NCI-H748 treated with DMSO at 0.1 percent for 48 hours (cell line): ENCODE measurements at places on chromosomes 2 and 18.

DNA sequence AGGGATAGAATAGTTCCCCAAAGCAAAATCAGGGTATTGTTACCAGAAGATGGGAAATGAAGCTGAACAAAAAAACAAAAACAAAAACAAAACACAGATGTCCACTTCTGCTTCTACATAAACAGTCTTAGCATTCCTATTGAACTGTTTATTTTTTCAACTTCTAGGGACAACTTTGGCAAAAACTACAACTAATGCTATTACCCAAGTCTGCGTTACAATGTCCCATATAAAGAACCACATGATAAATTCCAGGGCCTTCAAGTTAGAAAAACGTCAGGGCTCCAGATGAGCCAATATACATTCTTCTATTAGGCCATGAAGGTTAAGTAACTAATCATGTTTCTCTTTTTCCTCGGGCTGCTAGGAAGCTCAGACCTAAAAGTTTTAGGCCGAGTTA is 16.9 kb downstream of the PID1 start:
- no peak for DNase-seq

DNA sequence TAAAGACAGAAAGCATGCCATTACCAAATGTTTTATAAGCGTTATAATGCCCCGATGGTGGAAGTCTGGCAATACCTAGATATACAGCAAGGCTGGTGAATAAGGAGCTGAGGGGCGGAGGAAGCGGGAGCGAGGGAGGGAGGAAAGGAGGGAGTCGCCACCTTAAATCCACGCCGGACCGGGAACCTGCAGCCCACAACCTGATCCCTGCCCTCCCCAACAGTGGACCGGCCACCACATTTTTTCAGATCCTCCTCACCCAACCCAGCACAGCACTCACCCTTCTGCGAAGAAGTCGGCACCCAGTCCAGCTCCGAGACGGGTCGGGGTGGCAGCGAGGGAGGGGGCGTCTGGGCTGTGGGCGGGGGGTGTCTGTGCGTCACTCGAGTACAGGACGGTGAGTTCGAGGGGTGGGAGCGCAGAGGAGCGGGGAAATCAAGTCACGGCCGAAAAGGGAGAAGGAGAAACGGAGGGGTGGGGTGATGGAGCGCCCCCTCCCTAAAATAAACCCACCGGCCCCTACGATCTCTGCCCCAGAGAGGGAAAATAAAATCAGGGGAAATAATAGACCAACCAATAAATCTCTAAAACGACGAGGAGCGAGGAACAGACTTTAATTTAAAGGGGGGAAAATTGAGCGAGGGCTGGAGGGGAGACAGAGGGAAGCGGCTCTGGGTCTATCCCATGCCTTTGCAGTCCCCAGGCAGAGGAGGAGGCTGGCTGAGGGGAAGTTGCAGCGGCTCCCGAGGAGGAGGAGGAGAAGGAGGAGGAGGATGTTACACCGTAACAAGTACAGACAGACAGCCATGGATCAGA is 96.5 kb upstream of the SERTAD2 start:
- DNase-seq: no peak

GRCh38 chr2:37523814-37524362 is 147.6 kb downstream of the CDC42EP3 start:
- no peak for DNase-seq

- no peak for DNase-seq
Measured at GRCh38 chr2:11508279-11508678, 25.6 kb upstream of the GREB1 start.

GRCh38 chr2:52107124-52107523 is 1075.2 kb upstream of the NRXN1 start:
- DNase-seq: no peak

DNA sequence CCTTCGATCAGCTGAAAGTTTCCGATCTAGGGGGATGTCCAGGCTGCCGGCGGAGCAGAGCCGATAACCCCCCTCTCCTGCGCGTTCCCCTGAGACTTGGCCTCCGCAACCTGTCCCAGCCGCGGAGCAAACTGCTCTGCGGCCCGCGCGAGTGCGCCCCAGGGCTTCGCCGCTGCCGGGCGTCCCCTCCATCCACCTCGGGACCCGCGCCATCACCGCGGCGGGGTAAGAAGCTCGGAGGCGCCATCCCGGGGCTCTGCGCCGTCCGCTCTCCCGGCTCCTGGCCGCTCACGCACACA is 990 bp upstream of the GDF7 start:
- DNase-seq: no peak

DNA sequence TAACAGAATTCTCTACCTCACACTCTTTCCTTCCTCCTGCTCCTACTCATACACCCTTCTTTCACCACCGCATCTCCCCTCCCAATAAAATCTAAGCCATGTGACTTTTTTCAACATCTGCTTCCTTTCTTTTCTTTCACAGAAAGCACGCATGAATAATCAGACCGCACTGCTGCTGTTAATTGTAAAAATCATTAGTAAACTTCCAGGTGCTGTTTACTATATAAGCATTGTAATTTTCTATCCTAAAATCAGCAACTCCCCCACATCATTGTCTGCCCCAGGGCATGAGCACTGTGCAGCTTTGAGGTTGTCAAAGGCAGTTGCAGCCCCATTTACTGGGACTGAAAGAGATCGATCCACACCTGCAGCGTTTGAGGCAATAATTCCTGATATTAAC is 782.6 kb upstream of the ID2 start:
- DNase-seq: peak; percentile 83

GRCh38 chr2:191612496-191612895 is 65.4 kb upstream of the NABP1 start:
- no peak for DNase-seq

- DNase-seq: no peak
Measured at GRCh38 chr18:24831871-24832665, 371.6 kb downstream of the HRH4 start.

- DNase-seq: no peak
Measured at GRCh38 chr18:58618822-58619595, 9.9 kb downstream of the ALPK2 start.

GRCh38 chr2:3646446-3646845 is 11.6 kb upstream of the ALLC start:
- DNase-seq: no peak

DNA sequence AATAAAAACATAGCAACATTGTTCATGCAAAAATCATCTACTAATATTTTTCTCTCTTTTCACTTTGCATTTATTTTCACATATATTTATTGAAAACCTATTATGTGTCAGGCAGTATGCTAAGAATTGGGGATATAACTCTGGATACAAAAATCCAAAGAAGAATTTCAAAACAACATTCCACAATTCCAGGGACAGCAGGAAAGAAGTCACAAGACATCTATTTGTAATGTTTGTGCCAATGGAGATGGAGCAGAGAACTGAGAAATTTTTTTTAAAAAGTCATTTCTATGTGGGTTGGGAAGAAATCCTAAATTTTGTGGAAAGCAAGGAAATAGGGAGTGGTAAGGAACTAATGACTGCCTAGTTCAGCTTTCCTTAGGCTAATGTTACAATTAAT is 128.6 kb upstream of the TLK1 start:
- no peak for DNase-seq

GRCh38 chr18:23738151-23738550 is 48.9 kb downstream of the LAMA3 start:
- no peak for DNase-seq

GRCh38 chr2:99238599-99238998 is 16.9 kb downstream of the LYG2 start:
- DNase-seq: no peak

GRCh38 chr2:16067866-16068551 is 127.7 kb downstream of the MYCN start:
- DNase-seq: no peak

GRCh38 chr18:62179213-62179612 is 7.6 kb downstream of the PIGN start:
- no peak for DNase-seq

GRCh38 chr2:163469561-163469962 is 266.2 kb downstream of the FIGN start:
- DNase-seq: no peak
